ENCODE measurements at places on chromosomes 2 and 18. TPM values are rescaled to one million over a fixed set of nuclear protein-coding genes. Genes with fewer than 3 reads are reported as not detected.

FSIP2 gene
- total RNA-seq = not detected

SDC1 gene
- total RNA-seq = 75.2 TPM

PLA2R1 gene
- 1.4 TPM for total RNA-seq

GRCh38 chr18:23209031-23209430 is 73.7 kb downstream of the CABLES1 start:
- DNase-seq = no peak

GRCh38 chr2:225190987-225191386 is 148.7 kb upstream of the DOCK10 start:
- no peak for DNase-seq

- no peak for DNase-seq
Measured at GRCh38 chr2:226902041-226902966, 66.5 kb downstream of the RHBDD1 start.

DNA sequence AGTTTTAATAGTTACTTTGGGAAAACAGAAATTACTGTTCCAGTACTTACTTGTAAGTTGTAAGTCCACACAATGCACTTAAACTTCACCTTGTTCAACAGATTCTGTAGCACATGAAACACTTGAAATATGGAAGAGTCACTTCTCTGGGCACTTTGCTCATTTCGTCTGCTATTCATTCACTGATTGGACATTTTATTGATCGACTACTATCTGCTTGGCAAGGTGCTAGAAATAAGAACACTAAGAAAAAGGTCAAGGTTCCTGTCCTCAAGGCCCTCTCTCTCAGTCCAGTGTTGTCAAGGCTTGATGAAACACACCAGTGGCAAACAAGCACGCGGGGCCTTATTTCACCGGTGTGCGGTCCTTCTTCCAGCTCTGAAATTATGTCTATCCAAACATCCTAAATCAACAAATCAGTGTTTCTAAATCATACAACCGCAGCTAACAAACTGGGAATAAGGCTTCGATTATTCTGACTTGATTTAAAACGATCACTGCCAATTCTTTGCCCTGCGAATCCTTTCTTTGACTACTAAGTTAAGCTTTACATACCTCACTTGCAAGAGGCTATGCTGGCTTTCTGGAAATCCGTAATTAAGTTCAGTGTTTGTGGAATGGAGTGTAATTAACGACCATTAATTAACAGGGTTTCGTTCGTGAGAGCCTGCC is 780 bp upstream of the ITGAV start:
- no peak for DNase-seq

DNA sequence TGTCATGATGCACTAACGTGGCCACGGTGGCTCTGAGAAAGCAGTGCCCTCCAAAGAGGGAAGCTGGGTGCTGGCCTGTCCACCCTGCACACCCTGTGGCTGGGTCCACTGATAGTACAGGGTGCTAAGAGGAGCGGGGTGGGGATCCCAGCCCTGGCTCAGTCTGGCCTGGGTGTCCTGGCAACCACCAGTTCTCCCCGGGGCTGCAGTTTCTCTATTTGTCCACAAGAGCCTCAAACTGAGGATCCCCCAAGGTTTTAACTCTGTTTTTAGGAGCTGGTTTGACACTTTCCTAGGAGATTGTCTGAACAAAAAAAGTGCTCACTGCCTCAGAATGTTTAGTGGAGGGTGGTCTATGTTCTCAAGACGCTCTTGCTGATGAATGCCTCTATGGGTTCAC is 29.0 kb downstream of the EDAR start:
- DNase-seq = no peak

DNA sequence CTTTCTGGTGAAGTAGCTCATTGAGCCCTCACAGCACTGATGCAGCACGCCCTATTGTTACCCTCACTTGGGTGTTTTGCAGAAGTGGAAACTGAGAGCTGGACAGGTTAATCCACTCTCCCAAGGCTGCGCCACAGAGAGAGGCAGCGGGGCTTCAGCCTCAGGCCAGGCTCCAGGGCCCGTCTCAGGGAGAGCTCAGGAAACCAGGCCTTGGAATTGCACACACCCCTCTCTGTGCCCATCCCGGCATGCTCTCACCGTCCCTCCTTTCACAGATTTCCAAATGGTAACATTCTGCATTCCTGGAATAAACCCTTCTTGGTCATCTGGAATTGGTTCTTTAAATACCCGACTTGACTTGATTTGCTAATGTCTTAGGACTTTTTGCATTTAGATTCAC is 51.5 kb downstream of the TWIST2 start:
- no peak for DNase-seq

DNA sequence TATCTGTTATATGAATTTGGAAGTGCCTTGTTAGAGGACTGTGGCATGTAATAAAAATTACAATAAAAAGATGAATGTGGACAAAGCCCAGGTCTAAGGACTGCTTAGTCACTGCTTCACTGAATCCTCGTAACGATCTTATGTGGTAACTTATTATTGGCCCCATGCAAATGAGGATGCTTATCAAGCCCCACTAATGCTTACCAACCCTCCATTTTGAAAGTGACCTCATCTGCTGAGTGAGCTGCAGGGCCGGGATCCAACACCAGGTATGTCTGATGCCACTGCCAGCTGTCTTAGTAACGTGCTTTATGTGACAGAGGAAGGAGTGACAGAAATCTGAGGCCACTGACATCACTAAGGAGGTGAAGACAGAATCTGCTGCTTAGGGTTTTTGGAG is 65.3 kb upstream of the CCDC85A start:
- peak; percentile 71 for DNase-seq

DNA sequence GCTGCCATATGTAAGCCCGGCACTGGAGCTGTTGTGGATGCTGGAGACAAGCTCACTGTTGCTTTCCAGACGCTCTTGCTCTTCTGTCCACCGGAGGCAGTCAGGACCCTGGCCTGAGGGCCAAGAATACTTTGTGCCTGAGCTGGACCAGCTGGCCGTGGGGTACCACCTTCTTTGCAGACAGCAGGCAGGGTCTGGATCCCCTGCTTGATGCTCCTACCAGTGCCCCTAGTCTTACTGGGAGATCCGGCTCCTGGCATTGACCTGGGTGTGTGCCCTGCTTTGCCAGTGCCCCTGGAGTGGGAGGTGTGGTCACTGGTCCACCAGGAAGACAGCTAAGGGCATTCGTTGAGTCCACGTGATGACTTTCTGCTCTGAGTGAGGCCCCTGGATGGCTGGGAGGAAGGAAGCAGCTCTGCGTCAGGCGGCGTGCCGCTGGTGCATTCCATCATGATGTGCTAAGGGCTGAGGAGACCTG is 59.3 kb downstream of the LRRFIP1 start:
- no peak for DNase-seq

GRCh38 chr2:109005686-109006204 is 16.7 kb upstream of the EDAR start:
- DNase-seq = no peak

GRCh38 chr2:206452242-206452641 is 8.9 kb downstream of the ADAM23 start:
- no peak for DNase-seq

GRCh38 chr2:187329586-187329985 is 118.5 kb downstream of the CALCRL start:
- no peak for DNase-seq

All from Daoy (cell line).